ENCODE measurements at places on chromosomes 6 and 20.

DNA sequence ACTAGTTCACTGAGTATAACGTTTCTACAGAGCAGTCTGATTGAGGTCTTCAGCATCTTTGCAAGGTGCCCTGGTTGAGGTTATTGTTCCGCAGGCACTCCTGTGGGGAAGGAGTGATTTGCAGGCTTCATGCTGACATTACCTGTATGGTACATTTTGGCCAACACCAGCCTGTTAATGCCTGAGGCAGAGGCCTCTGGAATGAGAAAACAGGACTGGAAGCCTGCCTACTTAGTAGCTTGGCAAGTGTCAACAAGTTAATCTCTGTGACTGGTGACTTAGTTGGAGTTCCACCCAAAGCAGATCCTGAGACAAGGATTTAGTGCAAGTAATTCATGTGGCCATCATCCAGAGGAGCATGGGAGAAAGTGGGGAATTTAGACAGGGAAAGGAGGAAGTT lies 24.6 kb downstream of the MAS1 start:
- no peak for DNase-seq

DNA sequence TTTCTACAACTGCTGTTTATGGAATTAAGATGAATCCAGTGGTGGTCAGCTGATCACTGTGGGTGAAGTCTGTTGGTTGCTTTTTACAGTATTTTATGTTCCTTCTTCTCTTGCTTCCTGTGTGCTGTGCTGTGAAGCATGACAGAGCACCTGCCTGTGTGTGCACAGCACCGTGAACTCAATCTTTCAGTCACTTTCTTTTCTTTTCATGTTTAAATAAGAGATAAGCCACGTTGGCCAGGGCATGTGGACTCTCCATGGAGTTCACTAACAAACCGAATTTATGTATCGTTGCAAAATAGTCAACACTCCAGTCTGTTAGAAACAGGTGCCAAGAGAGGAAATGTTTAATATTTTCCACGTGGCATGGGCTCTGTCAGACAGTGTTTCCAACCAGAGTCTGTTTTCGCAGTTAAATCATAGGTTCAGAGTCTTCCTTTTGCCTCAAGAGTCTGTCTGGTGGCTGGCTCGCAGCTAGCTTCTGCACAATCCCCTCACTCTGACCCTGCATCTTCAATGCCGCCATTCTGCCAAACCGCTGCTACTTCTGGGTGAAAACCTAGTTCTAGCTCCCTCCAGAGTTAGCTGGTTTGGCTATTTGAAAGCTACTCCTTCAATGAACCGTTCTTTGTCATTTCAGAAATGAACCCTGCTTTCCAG lies 73.2 kb downstream of the QRSL1 start:
- no peak for DNase-seq

- DNase-seq: no peak
These were observed 16.6 kb downstream of the NRSN2 start for GRCh38 chr20:363319-364078.

GRCh38 chr6:6701864-6702263 lies 113.3 kb downstream of the LY86 start:
- DNase-seq: no peak
